CD8-positive, alpha-beta memory T cell (primary cell): ENCODE measurements at places on chromosomes 1 and 21. TPM values are rescaled to one million over a fixed set of nuclear protein-coding genes. Genes with fewer than 3 reads are reported as not detected.

Gene OR2L13
- total RNA-seq = not detected

Gene CD1B
- total RNA-seq = not detected

Gene CFHR3
- not detected for total RNA-seq

Gene RNU1-3
- total RNA-seq = 1,300 TPM
